Activated naive CD8-positive, alpha-beta T cell treated with anti-CD3 and anti-CD28 coated beads, Interleukin-2, amount 10 ng/mL, durations not matched to agents 7 days and 5 days (primary cell): ENCODE measurements at places on chromosomes 2 and 18. TPM values are rescaled to one million over a fixed set of nuclear protein-coding genes. Genes with fewer than 3 reads are reported as not detected.

- H3K4me3 ChIP-seq = no peak overlapping the region
- H3K27ac ChIP-seq = no peak overlapping the region
- H3K36me3 ChIP-seq = no peaks in the 10 kb centered on the region
- no peaks in the 10 kb centered on the region for H3K27me3 ChIP-seq
These were observed 1949.7 kb upstream of the CELF4 start for GRCh38 chr18:39515299-39515698.

The TSGA10 gene
- total RNA-seq = 11.1 TPM

The MCFD2 gene
- 46.8 TPM for total RNA-seq

- no peaks in the 10 kb centered on the region for H3K27me3 ChIP-seq
- peaks cover 8% of the 10 kb centered on the region for H3K4me1 ChIP-seq
- H3K27ac ChIP-seq = no peak overlapping the region
These were observed 46.1 kb downstream of the RASGRP3 start for GRCh38 chr2:33522576-33522975.

The APCDD1 gene
- total RNA-seq = not detected

DNA sequence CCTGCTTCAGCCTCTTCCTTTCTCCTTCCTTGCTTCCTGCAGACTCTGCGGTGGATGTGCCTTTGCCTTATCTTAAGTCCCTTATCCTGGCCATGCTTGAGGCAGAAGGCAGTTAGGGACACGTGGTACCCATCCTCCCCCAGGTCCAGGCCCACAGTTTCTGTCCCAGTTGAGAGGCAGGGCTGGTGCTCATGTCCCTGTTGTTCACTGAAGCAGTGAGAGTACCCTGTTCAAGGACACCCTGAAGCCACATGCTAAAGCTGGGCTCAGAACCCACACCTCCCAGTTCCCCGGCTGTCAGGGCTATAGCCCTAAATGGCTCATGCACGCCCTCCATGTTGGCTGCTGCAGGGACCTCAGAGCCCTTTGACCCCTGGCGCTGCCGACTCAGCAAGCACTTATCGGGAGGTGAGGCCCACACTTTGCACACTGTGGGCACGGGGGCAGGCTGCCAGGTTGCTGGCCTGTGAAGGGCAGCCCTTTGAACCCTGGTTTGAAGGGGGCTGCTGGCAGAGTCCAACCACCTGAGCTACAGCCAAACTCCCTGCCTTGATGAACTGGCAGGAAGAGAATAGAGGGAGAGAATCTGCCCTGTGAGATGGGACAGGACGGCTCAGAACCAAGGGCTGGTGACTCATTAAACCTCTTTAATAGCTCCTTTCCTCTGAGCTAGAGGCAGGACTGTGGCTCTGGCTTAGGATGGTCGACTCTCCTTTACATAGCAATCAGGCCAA lies 6.3 kb downstream of the KHK start:
- H3K4me3 ChIP-seq = no peak overlapping the region
- no peak overlapping the region for H3K27ac ChIP-seq
- DNase-seq = no peak
- H3K36me3 ChIP-seq = no peaks in the 10 kb centered on the region
- H3K27me3 ChIP-seq = no peaks in the 10 kb centered on the region
- peaks cover 8% of the 10 kb centered on the region for H3K4me1 ChIP-seq

The ASPRV1 gene
- total RNA-seq = 1.2 TPM

The ALPP gene
- total RNA-seq = not detected

The GKN1 gene
- not detected for total RNA-seq

DNA sequence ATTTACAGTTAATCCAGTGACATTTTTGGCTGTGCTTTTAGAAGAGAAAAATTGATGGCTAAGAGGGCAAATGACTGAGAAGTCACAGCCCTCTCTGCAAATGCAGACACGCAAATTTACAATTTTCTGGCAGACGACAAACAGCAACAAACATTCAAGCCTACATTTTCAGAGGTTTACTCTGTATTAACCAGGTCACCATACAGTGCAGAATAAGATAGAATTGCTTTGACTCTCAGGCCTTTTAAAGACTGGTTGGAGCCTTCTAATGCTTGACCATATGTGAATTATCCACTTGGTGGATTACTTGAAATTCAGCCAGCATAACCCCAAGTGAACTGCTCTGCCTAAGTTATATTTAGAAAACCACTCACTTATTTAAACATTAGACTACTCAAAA lies 280.9 kb upstream of the STON1 start:
- no peaks in the 10 kb centered on the region for H3K27me3 ChIP-seq
- no peak overlapping the region for H3K27ac ChIP-seq
- no peak overlapping the region for H3K4me3 ChIP-seq

DNA sequence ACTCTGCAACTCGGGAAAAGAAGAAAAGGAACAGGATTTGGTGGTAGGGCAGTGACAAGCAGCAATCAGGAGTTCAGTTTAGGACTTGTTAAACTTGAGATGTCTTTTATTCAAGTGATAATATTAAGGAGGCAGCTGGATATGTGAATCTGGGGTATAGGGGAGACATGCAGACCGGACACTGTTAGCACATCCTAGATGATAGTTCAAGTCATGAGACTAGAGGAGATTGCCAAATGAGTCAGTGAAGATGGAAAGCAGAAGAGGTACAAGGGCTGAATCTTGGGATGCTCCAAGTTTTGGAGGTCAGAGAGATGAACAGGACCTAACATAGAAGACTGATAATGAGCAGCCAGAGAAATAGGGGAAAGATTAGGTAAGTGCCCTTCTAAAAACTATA lies 69.5 kb upstream of the PSME4 start:
- no peaks in the 10 kb centered on the region for H3K4me1 ChIP-seq
- DNase-seq = no peak
- H3K27ac ChIP-seq = no peak overlapping the region

DNA sequence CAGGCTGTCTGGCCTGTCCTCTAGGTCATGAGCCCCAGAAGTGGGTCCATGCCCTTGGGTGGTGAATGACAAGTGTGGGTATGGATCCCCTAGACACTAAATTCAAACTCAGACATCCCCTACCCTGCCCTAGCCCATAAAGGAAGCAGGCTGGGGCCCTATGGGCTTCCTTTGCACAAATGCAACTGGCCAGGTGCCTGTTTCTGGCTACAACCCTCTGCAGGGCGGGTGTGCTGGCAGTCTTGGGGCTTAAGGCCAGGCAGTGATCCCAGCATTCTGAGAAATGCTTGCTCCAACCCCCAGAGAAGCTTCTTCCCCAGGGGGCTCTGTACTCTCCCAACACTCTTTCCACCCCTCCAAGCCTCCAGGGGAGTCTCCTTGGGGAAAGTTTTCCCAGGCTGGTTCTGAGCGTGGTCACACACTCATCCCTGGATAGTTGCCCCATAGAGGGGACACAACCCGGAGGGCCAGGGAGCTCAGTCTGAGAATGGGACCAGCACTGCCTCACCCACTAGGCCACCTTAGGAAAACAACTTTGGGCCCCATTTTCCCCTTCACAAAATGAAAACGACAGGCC lies 16.6 kb upstream of the ASPRV1 start:
- no peaks in the 10 kb centered on the region for H3K36me3 ChIP-seq
- peaks cover 10% of the 10 kb centered on the region for H3K4me1 ChIP-seq

DNA sequence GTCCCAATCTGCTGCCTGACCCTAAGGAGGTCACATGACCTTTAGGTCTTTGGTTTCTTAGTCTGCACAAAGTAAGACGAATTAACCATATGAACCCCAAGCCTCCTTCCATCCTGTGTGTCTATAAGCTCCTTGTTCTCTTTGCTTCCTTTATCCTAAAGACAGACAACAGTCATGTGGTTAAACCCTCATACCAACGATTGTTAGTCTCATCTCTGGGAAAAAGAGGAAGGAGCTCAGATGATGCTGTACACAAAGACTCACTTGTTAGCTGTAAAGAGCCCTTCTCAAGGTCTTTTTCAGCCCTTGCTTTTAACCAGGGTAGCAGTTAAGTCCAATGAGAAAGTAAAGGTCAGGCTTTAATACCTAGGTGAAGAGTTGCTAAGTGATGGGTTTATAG lies 443.7 kb downstream of the TNS1 start:
- no peaks in the 10 kb centered on the region for H3K27me3 ChIP-seq
- DNase-seq = no peak
- peaks cover 9% of the 10 kb centered on the region for H3K4me1 ChIP-seq
- H3K27ac ChIP-seq = no peak overlapping the region
- peaks cover 11% of the 10 kb centered on the region for H3K36me3 ChIP-seq
- no peak overlapping the region for H3K4me3 ChIP-seq

DNA sequence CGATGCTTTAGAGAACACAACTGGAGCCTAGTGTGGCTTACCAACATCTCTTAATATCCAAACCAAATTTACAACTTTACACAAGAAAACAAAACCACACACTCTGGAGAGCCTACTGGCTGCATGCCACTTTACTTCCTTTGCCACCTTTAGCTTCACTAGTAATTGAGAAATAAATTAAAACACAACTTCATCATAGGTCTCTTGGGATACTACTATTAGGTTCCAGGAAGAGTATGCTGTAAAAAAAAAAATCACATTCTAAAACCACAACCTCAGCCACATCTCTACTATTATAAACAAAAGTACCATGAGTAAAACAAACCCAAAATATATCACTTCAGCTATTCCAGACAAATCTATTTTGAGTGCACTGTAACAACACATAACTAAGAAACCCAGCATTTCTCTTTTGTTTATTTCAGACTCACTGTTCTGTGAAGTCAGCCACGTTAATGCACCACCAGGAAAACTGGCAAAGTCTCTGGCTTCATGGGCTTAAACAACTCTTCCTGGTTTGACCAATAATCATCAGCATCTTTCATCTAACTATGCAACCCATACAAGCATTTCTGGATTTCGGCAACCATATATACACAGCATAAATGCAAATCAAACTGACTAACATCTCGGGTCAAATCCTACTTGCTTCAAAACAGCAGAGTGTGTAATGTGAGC lies 59.1 kb downstream of the REV1 start:
- DNase-seq = no peak
- H3K4me1 ChIP-seq = peaks cover 11% of the 10 kb centered on the region
- H3K27ac ChIP-seq = peak overlapping the region; percentile 1
- no peaks in the 10 kb centered on the region for H3K27me3 ChIP-seq
- peaks cover 11% of the 10 kb centered on the region for H3K36me3 ChIP-seq
- H3K4me3 ChIP-seq = no peak overlapping the region

The TMEM214 gene
- total RNA-seq = 68.1 TPM

GRCh38 chr2:146370826-146371225 lies 1474.0 kb upstream of the ACVR2A start:
- H3K27ac ChIP-seq = no peak overlapping the region
- H3K27me3 ChIP-seq = no peaks in the 10 kb centered on the region

GRCh38 chr2:1634681-1635341 lies 109.5 kb downstream of the PXDN start:
- no peak overlapping the region for H3K27ac ChIP-seq
- peaks cover 3% of the 10 kb centered on the region for H3K27me3 ChIP-seq
- DNase-seq = no peak
- H3K4me3 ChIP-seq = no peak overlapping the region
- H3K4me1 ChIP-seq = no peaks in the 10 kb centered on the region
- H3K36me3 ChIP-seq = no peaks in the 10 kb centered on the region

The SP140 gene
- total RNA-seq = 61.4 TPM

GRCh38 chr2:128809259-128809636 lies 490.6 kb upstream of the HS6ST1 start:
- H3K36me3 ChIP-seq = no peaks in the 10 kb centered on the region
- no peak overlapping the region for H3K27ac ChIP-seq
- DNase-seq = no peak
- H3K4me3 ChIP-seq = no peak overlapping the region
- peaks cover 6% of the 10 kb centered on the region for H3K27me3 ChIP-seq

- H3K27me3 ChIP-seq = peaks cover 8% of the 10 kb centered on the region
- H3K27ac ChIP-seq = no peak overlapping the region
- DNase-seq = no peak
These were observed 360.4 kb downstream of the ZNF516 start for GRCh38 chr18:76134628-76135027.

DNA sequence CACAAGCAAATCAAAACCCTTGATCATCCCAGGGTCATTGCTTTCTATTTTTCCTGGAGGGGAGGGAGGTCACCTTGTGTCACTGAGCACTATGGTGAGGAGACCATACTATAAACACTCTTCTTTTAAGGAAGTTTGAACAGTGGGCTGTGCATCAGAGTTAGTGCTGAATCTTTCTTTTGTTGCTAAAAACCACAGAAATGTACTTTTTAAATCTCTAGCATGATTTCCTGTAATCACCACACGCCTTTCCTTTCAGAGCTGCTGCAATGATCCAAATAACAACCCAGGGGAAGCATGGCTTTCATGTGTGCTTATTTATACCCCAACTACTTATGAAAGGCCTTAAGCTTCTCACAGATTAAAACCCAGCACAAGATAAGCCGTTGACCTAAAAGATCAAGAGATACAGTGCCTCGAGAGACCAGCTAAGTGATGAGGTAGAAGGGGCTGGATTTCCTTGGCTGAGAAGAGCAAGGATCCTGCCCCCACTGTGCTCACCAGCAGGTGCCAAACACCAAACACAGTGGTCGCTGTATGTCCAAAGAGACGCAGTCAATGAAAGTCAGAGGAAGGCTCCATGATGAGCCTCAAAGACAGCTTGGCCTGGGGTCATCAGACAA lies 34.7 kb downstream of the TRABD2A start:
- H3K4me1 ChIP-seq = peaks cover 84% of the 10 kb centered on the region
- peaks cover 30% of the 10 kb centered on the region for H3K36me3 ChIP-seq
- no peak for DNase-seq
- peak overlapping the region; percentile 69 for H3K4me3 ChIP-seq
- H3K27me3 ChIP-seq = no peaks in the 10 kb centered on the region

The REEP1 gene
- total RNA-seq = 0.11 TPM

GRCh38 chr2:229456091-229456490 lies 185.0 kb upstream of the PID1 start:
- no peak for DNase-seq
- no peaks in the 10 kb centered on the region for H3K36me3 ChIP-seq
- H3K27me3 ChIP-seq = no peaks in the 10 kb centered on the region
- no peaks in the 10 kb centered on the region for H3K4me1 ChIP-seq
- H3K27ac ChIP-seq = no peak overlapping the region

The LYG1 gene
- 2.4 TPM for total RNA-seq

- no peaks in the 10 kb centered on the region for H3K4me1 ChIP-seq
- no peak overlapping the region for H3K27ac ChIP-seq
- peaks cover 6% of the 10 kb centered on the region for H3K27me3 ChIP-seq
- DNase-seq = no peak
- no peak overlapping the region for H3K4me3 ChIP-seq
These were observed 198.7 kb downstream of the DOK6 start for GRCh38 chr18:69599377-69599776.

- no peak overlapping the region for H3K27ac ChIP-seq
- H3K4me1 ChIP-seq = peaks cover 1% of the 10 kb centered on the region
- no peaks in the 10 kb centered on the region for H3K36me3 ChIP-seq
- H3K27me3 ChIP-seq = peaks cover 5% of the 10 kb centered on the region
- H3K4me3 ChIP-seq = no peak overlapping the region
These were observed 145.0 kb downstream of the NAPG start for GRCh38 chr18:10670856-10671255.

GRCh38 chr2:96274355-96275056 lies 8.5 kb downstream of the CIAO1 start:
- H3K4me3 ChIP-seq = no peak overlapping the region
- no peak for DNase-seq
- no peaks in the 10 kb centered on the region for H3K4me1 ChIP-seq
- H3K36me3 ChIP-seq = peaks cover 37% of the 10 kb centered on the region
- no peaks in the 10 kb centered on the region for H3K27me3 ChIP-seq

DNA sequence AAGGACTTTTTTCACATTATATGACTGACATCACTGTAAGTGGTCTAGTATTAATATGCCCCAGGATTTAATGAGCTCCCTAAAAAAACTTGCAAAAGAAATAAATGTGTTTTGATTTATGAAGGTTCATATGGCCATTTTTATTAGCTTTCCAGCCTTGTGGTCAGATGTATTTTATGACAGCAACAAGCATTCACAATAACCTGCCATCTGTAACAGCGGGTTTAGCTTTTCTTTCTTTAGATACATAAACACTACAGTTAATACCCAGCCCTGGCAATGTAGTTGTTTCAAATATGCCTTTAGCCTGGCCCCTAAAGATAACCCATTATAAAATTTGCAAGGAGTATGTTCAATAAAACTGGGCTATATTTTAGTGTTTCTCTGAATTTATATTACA lies 1063.8 kb downstream of the SOCS6 start:
- H3K27ac ChIP-seq = no peak overlapping the region
- H3K36me3 ChIP-seq = no peaks in the 10 kb centered on the region
- no peak overlapping the region for H3K4me3 ChIP-seq
- H3K4me1 ChIP-seq = no peaks in the 10 kb centered on the region
- H3K27me3 ChIP-seq = no peaks in the 10 kb centered on the region
